ENCODE measurements at places on chromosomes 11 and 22.

- no peak for DNase-seq
Observed at GRCh38 chr22:24284747-24285203, 14.1 kb downstream of the SPECC1L start.

DNA sequence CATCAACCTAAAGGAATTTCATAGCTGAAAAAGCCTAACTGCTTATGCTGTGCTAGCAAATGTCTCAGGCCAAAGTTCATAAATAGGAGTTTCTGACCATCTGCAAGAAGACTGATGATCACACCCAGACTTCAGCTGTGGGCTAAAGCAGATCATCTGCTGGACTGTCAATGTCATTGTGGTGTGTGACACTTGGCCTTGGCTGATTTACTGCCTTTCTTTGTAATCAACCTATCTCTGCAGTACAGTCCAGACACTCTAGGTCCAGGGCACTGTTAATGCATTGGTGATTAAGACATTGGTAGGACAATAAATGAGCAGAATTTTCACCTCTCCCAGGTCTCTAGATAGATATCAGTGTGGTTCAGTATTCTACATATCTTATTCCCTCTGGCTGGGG, 40.3 kb upstream of the SMCO4 start:
- DNase-seq, result no peak

- no peak for DNase-seq
Observed at GRCh38 chr11:14577835-14578529, 57.8 kb upstream of the PSMA1 start.

DNA sequence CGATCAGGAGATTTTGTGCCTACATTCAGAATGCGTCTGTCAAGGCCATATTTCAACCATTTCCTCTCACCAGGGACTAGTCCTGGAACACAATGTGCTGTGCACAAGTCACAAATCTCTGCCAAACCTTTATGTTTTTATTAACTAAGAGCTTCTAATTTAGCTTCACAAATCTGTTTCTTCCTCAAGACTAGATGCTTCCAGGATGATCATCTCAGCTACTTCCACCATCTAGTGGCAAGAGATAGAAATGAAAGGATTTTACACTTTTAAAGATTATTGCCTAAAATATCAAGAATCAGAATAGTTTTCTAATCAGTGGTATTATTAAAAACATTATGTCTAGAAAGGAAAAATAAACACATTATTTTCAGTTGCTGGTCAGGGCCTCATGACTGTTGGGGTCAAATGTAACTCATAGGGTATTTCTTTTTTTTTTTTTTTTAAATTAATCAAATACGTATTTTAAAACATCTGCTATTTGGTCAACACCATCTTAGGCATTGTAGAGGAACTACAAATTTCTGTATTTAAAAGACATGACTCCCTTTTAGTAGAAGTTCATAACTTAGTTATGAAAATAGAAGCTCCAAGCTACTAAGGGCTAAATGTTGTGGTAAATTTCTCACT, 1102.6 kb downstream of the DLG2 start:
- DNase-seq, result no peak

- no peak for DNase-seq
Observed at GRCh38 chr22:26226538-26227297, 57.5 kb downstream of the SEZ6L start.

DNA sequence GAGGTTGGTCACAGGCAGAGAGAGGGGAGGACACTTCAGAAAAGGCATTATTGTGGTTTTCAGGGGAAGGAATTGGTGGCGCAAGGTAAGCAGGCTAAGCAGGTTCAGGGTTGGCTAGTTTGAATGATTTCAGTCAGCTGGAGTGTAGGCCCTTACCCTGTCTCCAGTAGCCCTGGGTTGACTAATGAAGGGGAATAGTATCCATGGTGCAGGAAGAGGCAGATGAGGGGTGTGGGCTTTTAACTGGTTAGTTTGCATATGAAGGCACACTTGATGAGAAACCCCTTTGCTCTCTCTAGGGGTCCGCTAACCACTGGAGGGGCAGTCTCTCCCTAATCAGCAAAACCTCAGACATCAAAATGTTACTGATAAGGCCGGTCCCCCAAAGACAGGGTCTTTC, 249.7 kb downstream of the AASDHPPT start:
- DNase-seq, result no peak

DNA sequence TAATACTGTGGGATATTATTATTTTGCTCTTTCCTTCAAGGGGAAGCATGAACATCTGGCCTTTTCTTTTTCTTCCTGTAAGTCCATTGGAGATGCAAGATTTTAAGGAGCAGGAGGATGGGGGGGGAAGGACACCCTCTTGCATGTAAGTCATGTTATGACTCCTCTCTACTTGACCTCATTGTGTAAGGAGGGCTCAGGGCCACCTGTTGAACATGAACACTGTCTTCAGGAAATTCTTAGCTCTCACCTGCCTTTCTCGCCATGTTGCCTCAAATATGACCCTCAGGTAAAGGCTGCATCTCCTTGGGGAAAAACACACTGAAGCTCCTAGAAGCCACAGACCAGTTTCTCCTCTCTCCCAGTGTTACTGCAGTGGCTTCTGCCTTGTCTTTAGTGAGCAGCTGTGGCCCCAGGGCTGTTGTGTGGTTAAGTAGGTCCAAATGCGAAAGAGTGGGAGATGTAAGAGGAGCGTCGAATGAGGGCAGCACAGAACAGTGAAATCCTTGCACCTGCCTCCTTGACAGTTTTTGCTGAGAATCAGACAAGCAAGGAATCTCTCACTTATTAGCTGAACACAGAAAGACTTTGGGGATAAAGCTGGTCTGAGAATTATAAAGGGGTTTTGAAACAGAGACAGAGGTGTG, 1.3 kb upstream of the RAG1 start:
- no peak for DNase-seq

GRCh38 chr22:46748206-46748907, 10.3 kb upstream of the CERK start:
- DNase-seq, result no peak

DNA sequence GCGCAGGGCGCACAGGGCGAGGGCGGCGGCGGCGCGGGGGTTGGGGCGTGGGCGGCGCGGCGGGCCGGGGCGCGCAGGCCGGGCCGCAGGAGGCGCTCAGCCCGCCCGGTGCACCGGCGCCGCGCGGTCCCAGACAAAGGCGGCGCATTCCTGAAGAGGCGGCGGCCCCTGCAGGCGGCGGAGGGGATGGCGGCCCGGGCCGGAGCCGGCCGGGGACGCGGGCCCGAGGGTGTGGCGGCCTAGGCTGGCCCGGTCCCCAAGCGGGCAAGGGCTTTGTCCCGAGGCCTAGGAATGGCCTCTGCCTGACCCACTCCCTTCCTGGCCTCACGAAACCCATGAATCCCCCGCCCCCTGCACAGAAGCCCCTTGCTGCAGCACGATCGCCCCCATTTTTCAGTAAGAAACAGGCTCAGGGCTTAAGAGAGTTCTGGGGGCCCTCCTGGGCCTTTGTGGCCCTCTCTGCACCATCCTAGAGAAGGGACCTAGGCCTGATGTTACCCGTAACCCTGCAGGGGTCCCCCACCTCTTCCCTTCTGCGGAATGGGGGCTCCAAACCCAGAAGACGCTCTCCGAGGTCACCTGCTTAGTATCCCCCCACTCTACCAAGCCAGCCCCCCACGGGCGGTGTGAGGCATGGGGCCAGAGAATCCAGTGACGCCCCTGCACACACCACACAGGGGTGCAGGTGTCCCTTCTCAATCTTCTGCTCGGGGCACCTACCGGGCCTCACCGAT, at the start of gene RTN4R:
Gene RTN4R, minus strand, starts transcription at position 40 of the 734 bp plus-strand sequence. CDS start 226 bp downstream, outside the sequence.
- peak; percentile 45 for DNase-seq

GRCh38 chr22:35683560-35683959, 34.1 kb upstream of the APOL5 start:
- no peak for DNase-seq

GRCh38 chr22:19766511-19767426, 6.2 kb downstream of the TBX1 start:
- peak; percentile 44 for DNase-seq

DNA sequence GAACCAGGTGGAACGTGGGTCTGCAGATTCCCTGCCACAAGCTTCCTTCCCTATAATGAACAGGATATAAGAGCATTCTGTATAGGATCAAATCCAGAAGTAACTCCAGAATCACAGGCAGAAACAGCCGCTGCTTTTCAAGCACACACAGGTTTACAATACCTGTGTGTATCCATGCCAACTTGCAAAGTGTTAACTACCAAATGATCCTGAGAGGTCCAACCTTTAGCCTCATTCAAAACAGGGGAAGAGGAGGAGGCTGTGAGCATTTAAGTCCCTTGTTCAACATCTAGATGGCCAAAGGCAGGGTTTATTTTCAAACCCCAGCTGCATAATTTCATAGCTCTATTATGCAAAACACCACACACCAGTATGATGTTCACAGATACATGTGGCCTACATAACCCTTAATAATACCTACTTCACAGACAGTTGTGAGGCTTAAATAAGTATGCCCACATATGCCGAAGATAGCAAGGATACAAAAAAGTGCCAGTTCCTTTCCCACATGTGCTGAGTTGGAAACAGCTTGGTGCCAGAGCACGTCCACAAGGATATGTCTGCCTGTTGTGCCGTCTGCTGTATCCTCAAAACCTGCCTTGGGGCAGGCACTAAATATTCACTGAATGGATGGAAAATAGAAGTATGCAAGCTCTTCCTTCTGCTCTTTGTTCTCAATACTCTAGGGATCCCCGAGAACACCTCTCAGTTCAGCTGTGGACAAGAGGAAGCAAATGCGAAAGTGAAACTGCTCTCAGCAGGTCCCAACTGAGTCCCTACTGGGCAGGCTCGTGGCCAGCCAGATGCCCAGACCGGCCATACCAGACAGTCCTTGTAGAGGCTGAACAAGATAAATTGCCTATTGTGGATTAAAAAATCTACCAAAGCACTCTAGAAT, 66.8 kb downstream of the LARGE1 start:
- DNase-seq, result no peak

- no peak for DNase-seq
Observed at GRCh38 chr11:122138744-122139594, 23.0 kb upstream of the BLID start.

DNA sequence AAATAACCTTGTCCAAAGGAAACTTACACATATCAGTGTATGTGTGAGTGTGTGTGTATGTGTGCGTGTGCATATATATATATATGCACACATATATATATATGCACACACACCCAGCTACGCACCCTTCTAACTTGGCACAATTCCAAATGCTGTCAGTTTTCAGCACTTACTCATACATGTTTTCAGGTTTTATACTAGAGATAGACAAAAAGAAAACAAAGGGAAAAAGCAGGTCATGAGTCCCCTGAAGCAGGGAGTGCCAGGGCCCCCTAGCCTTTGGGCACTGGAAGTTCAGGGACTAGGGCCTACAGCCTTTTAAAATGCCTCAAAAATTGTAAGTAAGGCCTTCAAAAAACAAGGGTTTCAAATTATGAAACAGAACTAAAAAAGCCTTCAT, 265.4 kb downstream of the CADM1 start:
- DNase-seq, result no peak

DNA sequence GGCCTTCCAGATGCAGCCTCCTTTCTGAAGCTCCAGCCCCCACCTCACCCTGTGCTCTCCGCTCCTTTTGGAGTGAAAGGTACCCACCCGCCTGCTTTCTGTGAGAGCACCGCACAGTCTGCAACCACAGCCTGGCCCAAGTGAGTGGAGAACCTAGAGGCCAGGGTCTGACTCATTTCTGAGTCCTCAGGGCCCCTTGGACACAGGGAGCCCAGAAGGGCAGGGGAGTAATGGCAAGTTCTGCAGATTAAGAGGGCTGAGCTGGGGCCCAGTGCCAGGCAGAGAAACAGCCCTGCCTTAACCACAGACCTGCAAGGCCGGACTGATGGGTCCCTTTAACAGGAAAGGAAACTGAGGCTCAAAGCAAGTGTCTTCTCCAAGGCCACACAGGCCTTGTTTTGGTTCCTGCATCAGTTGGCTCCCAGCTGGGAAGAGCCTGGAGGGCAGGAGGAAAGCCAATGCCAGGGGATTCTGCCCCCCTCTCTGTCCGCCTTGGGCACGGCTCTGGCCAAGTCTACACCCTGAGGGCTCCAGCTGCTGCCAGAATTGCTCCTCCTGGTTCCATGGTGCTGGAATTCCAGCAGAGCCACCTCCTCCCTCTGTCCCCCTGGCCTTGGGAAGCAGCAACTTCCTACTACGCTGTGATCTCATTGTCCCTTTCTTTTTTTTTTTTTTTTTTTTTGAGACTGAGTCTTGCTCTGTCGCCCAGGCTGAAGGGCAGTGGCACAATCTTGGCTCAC, 55.1 kb downstream of the CYTH4 start:
- no peak for DNase-seq

DNA sequence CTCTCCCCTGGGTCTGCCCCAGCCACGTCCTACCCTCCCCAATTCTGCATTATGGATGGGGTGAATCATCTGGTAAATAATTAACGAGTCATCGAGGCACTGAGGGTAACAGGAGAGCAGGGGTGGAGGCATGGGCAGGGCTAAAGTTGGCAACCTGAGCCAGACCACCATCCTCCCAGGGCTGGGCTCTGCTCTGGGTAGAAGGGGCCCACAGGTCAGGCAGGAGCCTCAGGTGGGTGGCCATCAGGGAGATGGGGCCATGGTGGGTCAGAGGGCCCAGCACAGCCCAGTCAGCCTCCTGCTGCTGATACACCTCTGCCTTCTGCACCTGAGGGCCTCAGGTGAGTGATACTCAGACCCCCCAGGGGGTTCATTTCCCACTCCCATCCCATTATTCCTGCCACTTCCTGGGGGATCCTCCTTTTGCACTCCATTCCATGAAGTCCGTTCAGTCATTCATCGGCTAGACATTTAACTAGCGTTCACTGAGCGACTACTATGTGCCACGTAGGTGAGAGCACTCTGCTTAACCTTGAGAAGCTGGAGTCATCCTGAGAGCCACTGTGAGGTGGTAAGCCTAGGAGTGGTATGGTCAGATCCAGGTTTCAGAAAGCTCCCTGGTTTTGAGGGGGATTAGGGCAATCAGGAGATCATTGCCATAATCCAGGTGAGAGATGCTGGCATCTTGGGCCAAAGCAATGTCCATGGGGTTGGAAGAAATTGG, at the start of gene VSIG10L2:
Gene VSIG10L2, plus strand, starts transcription at position 248 of the 724 bp plus-strand sequence. Its CDS starts 12 bp downstream, at position 260.
- DNase-seq, result no peak

DNA sequence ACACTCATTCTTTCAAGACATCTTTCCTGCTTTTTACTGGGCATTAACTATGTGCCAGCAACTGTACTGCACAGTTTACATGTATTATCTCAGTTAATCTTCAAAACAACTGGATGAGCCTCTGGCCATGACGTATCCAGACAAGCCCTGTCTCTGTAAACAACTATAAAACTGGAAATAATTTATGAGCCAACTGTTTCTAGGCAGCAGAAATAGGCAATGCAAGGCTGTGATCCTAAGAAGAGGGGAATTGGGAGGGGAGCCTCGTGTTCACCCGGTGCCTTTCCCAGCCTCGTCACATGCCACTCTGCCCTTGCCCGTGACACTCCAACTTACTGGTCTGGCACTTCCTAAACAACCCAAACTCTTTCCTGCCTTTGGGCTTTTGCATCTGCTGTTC, 82.8 kb downstream of the FBXO7 start:
- no peak for DNase-seq

Data from stimulated activated CD4-positive, alpha-beta T cell treated with anti-CD3 and anti-CD28 coated beads, Interleukin-4, amount 100 ng/mL, for 48 hours (primary cell).